ENCODE measurements at places on chromosomes 5 and 9. TPM values are rescaled to one million over a fixed set of nuclear protein-coding genes. Genes with fewer than 3 reads are reported as not detected.

DNA sequence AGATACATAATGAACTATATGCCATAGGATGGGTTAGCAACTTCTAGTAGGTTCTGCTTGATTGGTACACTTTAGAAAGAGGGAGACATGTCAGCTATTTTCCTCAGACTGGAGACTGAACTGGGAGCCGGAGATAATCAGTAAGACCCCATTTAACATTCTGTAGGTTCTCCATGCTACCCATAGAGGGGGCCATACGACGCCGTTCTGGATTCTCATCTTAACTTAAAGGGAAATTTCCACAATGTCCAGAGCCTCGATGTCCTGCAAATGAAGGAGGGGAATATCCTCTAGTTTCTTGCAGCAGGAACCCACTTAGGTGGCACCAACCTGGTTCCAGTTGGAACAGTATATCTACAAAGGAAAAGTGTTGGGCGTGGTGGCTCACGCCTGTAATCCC, 22.3 kb upstream of the NPM1 start:
- H3K36me3 ChIP-seq: no peaks in the 10 kb centered on the region
- no peak for DNase-seq
- H3K27ac ChIP-seq: no peak overlapping the region

The NTNG2 gene
- total RNA-seq: 4.6 TPM

- no peaks in the 10 kb centered on the region for H3K27me3 ChIP-seq
- H3K27ac ChIP-seq: no peak overlapping the region
- no peak overlapping the region for H3K4me3 ChIP-seq
- H3K4me1 ChIP-seq: no peaks in the 10 kb centered on the region
- DNase-seq: no peak
These were observed 140.8 kb upstream of the ADAMTSL1 start for GRCh38 chr9:18333157-18333556.

The PCDHA2 gene
- total RNA-seq: 0.18 TPM

DNA sequence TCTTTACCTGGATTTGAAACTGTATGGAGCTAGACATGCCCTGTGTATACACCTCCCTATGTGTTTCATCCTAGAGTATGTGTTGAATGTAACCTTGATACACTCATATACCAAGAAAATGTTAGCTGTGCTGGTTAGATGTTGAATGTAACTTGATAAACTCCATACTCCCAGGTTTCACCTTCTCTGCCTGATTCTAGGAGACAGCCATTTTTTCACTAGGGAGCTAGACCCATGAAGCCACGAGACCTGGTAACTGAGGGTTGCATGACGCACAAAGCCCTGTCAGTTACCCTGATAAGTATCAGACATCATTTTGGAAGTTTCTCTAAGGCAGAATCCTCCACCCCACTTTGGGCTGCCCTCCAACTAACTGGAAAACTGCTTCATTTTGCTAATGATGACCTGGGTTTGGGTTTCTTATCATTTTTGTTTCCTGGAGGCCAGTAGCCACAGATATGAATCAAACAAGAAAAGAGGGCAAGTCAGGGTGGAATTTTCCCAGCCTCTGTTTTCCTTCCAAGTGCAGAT, 478.5 kb upstream of the KIF2A start:
- H3K27ac ChIP-seq: no peak overlapping the region
- no peak overlapping the region for H3K4me3 ChIP-seq
- H3K36me3 ChIP-seq: no peaks in the 10 kb centered on the region

The CCDC192 gene
- not detected for total RNA-seq

GRCh38 chr5:87398981-87399614, 13.6 kb downstream of the CCNH start:
- no peak overlapping the region for H3K4me3 ChIP-seq
- no peaks in the 10 kb centered on the region for H3K4me1 ChIP-seq
- no peaks in the 10 kb centered on the region for H3K36me3 ChIP-seq
- no peaks in the 10 kb centered on the region for H3K27me3 ChIP-seq
- DNase-seq: no peak
- H3K27ac ChIP-seq: no peak overlapping the region

The KIF4B gene
- total RNA-seq: 0.05 TPM

The ZNF658 gene
- total RNA-seq: 4.4 TPM

GRCh38 chr5:96816411-96816939, 8.7 kb upstream of the ERAP1 start:
- no peak overlapping the region for H3K4me3 ChIP-seq
- no peaks in the 10 kb centered on the region for H3K36me3 ChIP-seq
- no peaks in the 10 kb centered on the region for H3K27me3 ChIP-seq
- DNase-seq: no peak

The DDX4 gene
- not detected for total RNA-seq

DNA sequence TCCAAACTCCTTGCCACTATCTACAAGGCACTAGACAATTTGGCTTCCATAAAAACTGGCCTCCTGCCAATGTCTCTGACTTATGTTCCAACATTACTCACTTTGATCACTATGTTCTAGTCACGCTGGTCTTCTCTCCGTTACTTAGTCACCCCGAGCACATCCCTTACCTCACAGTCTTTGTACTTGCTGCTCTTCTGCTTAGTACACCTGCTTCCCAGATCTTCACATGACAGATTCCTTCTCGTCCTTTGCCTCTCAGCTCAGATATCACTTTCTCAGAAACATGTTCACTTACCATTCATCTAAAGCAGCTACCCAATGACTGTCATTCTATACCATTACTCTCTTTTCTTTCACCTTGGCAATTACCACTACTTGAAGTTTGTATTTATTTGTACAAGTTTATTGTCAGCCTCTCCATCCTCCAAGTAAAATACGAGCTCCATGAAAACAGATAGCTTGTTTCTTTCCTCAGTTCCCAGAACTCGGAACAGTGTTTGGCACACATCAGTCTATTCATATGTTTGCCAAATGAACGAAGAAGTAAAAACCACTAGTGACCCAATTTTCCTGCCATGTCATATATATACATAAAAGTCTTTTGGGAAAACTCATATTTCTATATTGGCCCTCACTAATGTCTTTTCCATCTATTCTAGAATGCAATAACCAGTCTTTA, 5.9 kb upstream of the SLC22A5 start:
- H3K36me3 ChIP-seq: no peaks in the 10 kb centered on the region
- DNase-seq: no peak
- H3K27me3 ChIP-seq: no peaks in the 10 kb centered on the region
- no peak overlapping the region for H3K4me3 ChIP-seq
- H3K27ac ChIP-seq: no peak overlapping the region

- no peak overlapping the region for H3K4me3 ChIP-seq
- H3K4me1 ChIP-seq: no peaks in the 10 kb centered on the region
- peak; percentile 71 for DNase-seq
- H3K27me3 ChIP-seq: no peaks in the 10 kb centered on the region
- H3K36me3 ChIP-seq: no peaks in the 10 kb centered on the region
- no peak overlapping the region for H3K27ac ChIP-seq
These were observed 26.4 kb upstream of the RXRA start for GRCh38 chr9:134299883-134300282.

DNA sequence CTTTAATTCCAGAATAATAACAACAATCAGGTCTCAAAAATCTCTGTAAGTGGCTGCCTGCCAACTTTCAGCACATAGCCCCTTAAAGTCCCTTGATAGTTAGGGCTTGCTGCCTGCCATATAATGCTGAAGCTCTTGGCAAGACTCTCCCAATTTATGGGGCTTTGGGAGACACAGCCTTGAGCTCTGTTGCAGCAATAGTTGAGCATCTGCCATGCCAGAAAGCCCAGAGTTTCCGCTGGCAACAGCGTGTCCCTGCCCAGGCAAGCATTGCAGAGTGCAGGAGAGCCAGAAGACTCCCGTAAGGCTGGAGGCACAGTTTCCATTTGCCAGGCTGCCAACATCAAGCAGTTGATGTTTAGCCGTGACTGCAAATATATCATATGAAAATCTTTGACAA, 678.5 kb upstream of the NUDT12 start:
- no peak for DNase-seq
- no peaks in the 10 kb centered on the region for H3K27me3 ChIP-seq
- no peaks in the 10 kb centered on the region for H3K4me1 ChIP-seq
- H3K4me3 ChIP-seq: no peak overlapping the region

The CCIN gene
- total RNA-seq: 1.5 TPM

- no peak for DNase-seq
- no peak overlapping the region for H3K4me3 ChIP-seq
- no peaks in the 10 kb centered on the region for H3K36me3 ChIP-seq
These were observed 47.8 kb downstream of the LOX start for GRCh38 chr5:122030251-122030650.

GRCh38 chr9:69317894-69318293, 7.1 kb upstream of the ENTREP1 start:
- H3K27me3 ChIP-seq: no peaks in the 10 kb centered on the region
- H3K27ac ChIP-seq: no peak overlapping the region
- no peaks in the 10 kb centered on the region for H3K36me3 ChIP-seq
- H3K4me1 ChIP-seq: no peaks in the 10 kb centered on the region
- no peak overlapping the region for H3K4me3 ChIP-seq
- no peak for DNase-seq

DNA sequence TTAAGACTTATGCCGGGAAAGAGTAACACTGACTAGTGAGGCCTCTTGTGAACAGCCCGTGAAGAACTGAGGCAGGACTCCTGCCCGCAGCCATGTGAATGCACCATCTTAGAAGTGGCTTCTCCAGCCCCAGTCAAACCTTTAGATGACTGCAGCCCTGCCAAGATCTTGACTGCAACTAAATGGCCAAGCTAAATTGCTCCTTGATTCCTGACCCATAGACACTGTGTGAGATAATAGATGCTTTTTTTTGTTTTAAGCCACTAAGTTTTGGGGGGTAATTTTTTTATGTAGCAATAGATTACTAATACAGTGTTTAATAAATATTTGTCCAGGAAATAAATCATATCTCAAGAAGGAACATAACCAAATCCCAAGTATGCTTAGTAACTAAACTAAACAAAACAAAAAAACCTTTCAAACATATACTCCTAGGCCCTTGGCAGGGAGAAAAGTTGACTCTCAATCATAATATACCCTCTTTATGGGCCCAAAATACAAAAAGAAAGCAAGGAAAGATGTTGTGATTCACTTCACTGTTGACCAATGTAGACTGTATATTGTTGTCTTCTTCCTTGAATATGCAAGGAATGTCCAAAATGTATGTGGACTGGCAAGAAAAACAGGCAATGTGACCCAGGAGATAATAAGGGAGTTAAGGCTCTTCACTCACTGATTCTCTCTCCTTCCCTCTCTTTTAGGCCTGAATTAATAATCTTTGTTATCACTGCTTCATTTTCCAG, 79.7 kb upstream of the ZNF366 start:
- no peaks in the 10 kb centered on the region for H3K4me1 ChIP-seq
- DNase-seq: no peak
- no peaks in the 10 kb centered on the region for H3K36me3 ChIP-seq
- no peak overlapping the region for H3K27ac ChIP-seq
- no peaks in the 10 kb centered on the region for H3K27me3 ChIP-seq

The ACTBL2 gene
- total RNA-seq: 0.16 TPM

The FGFR4 gene
- total RNA-seq: 14.8 TPM

DNA sequence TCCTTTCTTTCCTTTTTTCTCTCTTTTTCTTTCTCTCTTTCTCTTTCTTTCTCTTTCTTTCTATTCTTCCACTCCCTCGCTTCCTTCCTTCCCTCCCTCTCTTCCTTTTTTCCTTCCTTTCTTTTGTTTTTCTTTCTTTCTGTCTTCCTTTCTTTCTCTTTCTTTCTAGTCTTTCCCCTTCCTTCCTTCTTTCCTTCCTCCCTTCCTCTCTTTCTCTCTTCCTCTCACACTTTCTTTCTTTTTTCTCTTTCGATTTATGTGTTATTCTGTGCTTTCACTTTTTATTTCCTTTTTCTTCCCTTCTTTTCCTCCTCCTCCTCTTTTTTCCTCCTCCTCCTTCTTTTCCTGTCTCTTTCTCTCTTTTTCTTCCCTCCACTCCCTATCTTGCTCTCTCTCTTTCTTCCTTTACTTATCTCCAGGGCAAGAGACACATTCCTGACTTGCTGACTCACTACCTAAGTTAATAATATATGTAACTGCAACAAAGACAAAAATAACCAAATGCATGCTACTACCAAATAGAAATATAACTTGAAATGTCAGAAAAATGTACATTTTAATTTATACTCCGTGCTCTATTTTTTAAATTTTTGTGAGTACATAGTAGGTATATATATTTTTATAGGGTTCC, 445.5 kb downstream of the GABRG2 start:
- no peaks in the 10 kb centered on the region for H3K36me3 ChIP-seq
- H3K4me1 ChIP-seq: no peaks in the 10 kb centered on the region
- H3K4me3 ChIP-seq: no peak overlapping the region
- no peak for DNase-seq

The FGF10 gene
- total RNA-seq: 1.2 TPM

GRCh38 chr5:36138900-36139683, 12.6 kb downstream of the LMBRD2 start:
- H3K4me3 ChIP-seq: no peak overlapping the region
- no peaks in the 10 kb centered on the region for H3K4me1 ChIP-seq
- no peak overlapping the region for H3K27ac ChIP-seq
- DNase-seq: no peak

GRCh38 chr5:54383225-54383901, 72.1 kb upstream of the HSPB3 start:
- H3K4me3 ChIP-seq: no peak overlapping the region
- DNase-seq: no peak
- H3K4me1 ChIP-seq: no peaks in the 10 kb centered on the region
- no peaks in the 10 kb centered on the region for H3K27me3 ChIP-seq
- H3K36me3 ChIP-seq: no peaks in the 10 kb centered on the region

DNA sequence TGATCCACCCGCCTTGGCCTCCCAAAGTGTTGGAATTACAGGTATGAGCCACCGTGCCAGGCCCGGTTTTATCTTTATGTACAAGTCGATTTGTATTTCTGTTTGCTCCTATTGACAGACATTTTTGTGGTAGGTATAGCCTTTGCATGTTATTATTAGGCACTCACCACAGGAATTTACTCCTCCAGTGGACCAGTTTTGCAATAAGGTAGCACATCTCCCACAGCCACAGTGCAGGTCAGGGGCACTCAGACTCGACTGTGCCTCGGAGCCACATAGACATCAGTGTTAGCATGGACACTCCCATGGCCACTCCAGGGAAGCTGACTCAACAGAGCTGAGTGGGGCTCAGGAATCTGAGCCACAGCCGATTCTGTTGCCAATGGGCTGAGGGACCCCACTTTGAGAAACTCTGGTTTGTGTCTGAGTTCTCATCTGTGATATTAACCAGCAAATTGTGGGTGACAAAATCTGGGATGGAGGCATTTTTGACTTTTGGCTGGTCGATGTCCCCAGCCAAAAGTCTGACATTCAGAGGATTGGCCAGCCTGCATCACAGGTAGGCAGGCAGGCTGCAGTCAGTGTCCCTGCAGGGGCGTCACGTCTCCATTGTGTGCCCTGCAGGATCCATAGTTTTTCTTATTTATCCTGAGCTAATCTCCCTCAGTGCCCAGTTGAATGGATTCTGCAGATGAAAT, 15.0 kb upstream of the SHB start:
- no peak for DNase-seq
- H3K4me3 ChIP-seq: no peak overlapping the region
- H3K27me3 ChIP-seq: no peaks in the 10 kb centered on the region
- H3K4me1 ChIP-seq: peaks cover 46% of the 10 kb centered on the region

DNA sequence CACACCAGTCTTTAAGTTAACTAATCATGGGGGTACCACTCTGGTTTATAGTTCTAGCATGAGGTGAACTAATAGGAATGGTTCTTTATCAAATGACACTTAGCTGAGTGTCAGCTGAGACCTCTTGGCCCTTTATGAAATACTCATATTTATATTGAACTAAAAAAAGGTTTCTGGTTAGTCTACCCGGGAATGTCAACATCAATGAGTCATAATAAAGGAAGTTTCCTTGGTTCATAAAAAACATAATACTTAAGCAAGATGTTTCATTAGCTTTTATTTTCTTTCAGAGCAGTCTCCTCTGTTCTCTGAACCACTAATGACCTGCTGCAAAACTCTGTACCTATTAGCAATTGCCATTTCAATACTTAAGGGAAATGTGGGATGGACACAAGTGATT, 13.7 kb downstream of the DAB2 start:
- H3K4me1 ChIP-seq: peaks cover 34% of the 10 kb centered on the region
- peak overlapping the region; percentile 54 for H3K27ac ChIP-seq
- DNase-seq: no peak
- no peaks in the 10 kb centered on the region for H3K27me3 ChIP-seq
- no peaks in the 10 kb centered on the region for H3K36me3 ChIP-seq
- no peak overlapping the region for H3K4me3 ChIP-seq

All from left lung (tissue), 14 donors.